ENCODE measurements at places on chromosomes 7 and 10.

GRCh38 chr10:15579605-15580004 is 140.1 kb downstream of the ITGA8 start:
- peak; percentile 68 for DNase-seq

DNA sequence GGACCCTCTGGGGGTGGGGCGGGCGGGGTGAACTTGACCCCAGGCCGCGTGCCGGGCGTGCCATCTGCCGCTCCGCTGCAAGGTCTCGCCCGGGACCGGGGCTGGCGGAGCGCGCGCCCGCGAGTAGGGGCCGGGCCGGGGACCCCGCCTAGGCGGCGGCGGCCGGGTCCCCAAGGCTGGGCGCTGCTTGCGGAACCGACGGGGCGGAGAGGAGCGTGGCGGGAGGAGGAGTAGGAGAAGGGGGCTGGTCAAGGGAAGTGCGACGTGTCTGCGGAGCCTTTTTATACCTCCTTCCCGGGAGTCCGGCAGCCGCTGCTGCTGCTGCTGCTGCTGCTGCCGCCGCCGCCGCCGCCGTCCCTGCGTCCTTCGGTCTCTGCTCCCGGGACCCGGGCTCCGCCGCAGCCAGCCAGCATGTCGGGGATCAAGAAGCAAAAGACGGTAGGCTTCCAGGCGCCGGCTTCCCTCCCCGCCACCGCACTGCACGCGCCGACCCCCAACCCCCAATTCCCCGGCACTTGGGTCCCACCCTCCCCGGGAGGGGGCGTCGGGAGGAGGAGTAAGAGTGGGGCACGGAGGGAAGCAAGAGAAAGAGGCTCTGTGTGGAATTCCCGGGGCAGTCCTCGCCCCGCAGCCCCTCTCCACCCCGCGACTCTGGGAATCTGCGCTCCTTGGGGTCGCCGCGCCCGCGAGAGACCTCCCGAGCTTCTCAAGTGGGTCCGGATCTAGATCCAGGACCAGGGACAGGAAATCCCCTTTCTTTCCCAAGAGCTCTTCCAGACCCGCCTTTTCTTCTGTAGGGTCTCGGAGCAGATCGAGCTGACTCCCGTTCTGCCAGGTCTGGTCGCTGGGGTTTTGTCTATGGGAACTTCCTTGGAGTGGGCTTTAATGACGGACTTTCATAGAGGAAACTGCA is at the start of gene PAPSS2:
PAPSS2 (plus strand) TSS at position 308 of the 913 bp plus-strand sequence; CDS start at position 412, 104 bp downstream.
- peak; percentile 72 for DNase-seq

DNA sequence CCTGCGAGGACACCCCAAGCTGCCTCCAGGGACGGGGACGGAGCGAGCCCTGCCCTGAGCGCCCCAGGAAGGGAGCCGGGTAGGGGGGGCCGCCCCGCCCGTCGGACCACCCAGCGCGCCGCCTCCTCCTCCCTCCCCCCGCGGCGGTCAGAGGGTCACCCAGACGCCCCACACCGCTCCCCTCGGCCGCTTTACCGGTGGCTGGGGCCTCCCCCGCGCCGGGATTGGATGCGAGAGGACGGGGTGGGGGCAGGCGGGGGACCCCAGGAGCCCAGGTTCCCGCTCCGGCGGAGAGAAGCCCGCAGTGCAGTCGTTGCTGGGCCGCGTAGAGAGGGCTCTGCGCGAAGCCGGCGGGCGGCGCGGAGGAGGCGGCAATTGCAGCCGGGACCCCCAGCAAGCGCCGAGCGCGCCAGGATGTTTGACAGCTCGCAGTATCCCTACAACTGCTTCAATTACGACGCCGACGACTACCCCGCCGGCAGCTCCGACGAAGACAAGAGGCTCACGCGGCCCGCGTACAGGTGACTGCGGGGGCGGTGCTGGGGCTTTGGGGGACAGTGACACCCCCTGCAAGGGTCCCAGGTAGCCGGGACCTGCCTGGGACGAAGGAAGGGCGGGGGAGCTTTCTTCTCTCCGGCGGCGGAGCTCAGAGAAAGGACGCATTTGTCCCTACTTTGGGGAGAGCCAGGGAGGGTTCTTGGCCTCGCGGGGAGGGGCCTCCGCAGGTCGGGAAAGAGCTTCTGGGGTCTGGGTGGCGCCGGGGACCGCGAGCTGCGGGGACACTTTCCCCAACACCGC is at the start of gene FOXL3:
FOXL3 (plus strand) TSS at position 415 of the 798 bp plus-strand sequence; CDS start at position 415, 0 bp downstream.
- DNase-seq = no peak

DNA sequence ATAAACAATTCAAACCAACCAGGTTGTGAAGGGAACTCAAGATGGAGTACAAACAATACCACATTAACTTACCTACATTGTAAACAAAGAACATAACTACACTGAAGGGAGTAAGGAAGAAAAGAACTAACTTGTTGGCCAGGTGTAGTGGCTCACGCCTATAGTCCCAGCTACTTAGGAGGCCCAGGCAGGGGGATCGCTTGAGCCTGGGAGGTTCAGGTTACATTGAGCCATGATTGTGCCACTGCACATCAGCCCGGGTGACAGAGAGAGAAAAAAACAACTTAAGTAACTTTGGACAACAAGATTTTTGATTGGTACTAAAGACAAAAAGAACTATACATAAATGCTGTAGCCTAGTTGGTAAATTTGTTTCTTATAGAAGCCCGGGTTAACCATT is 68.8 kb downstream of the TRIL start:
- no peak for DNase-seq

- peak; percentile 43 for DNase-seq
These were observed 124.9 kb downstream of the ARHGAP12 start for GRCh38 chr10:31803606-31804351.

GRCh38 chr10:115624448-115624847 is 531.3 kb downstream of the ATRNL1 start:
- peak; percentile 57 for DNase-seq

- DNase-seq = no peak
These were observed 101.1 kb downstream of the PTPRE start for GRCh38 chr10:128007971-128008370.

DNA sequence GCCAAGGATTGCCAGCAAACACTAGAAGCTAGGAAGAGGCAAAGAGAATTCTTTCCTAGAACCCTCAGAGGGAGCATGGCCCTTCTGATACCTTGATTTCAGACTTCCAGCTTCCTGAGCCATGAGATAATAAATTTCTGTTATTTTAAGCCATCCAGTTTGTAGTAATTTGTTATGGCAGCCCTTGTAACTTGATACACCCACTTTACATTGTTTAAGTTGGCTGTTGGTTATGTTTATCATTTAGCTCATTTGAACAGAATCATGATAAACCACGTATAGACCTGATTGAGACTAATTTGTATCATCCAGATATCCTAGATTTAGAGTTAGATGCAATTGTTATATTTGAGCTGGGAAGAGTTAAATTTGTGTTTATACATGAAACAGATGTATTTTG is 9.4 kb upstream of the TES start:
- DNase-seq = no peak

DNA sequence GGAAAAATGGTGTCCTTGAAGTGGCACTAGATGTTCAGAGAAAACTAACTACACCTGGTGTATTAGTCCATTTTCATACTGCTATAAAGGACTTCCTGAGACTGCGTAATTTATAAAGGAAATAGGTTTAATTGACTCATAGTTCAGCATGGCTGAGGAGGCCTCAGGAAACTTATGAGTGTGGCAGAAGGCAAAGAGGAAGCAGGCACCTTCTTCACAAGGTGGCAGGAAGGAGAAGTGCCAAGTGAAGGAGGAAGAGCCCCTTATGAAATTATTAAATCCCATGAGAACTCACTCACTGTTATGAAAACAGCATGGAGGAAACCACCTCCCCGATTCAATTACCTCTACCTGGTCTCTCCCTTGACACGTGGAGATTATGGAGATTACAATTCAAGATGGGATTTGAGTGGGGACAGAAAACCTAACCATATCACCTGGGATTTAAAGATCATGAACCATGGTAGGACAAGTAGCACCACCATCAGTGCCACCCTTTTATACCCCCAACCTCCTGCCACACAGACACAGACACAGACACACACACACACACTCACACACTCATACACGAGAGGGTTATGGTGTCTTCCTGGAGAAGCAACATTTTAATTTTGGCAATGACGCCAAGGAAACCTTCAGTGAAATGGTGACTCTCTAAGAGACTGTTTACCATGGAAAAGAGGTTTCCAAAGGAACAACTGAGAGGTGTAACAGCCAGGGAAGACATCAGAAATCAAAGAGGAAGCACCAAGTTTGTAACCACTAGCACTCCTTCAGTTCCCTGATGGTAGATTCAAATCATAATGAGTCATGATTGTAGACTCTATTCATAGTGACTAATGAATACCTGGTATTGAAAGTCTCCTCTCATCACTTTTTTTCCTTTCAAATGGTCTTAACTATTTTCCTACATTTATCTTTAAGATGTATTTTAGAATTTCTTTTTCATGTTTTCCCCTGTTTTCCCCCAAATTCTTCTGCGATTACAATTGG is 41.8 kb upstream of the WNT16 start:
- peak; percentile 62 for DNase-seq

- no peak for DNase-seq
These were observed 73.4 kb downstream of the TES start for GRCh38 chr7:116283595-116284204.

DNA sequence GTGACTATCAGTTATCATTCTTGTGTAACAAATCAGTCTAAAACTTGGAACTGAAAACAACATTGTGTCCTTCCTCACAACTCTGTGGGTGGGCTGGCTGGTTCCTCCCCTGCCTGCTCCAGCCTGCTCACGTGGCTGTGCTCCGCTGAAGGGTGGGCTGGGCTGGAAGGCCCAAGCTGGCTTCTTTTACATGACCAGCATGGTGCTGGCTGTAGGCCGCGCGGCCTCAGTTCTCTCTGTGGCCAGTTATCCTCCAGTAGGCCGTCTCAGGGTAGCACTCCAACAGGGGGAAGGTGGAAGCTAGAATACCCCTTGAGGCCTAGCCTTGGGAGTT is 11.3 kb downstream of the ADAMTS14 start:
- DNase-seq = no peak

DNA sequence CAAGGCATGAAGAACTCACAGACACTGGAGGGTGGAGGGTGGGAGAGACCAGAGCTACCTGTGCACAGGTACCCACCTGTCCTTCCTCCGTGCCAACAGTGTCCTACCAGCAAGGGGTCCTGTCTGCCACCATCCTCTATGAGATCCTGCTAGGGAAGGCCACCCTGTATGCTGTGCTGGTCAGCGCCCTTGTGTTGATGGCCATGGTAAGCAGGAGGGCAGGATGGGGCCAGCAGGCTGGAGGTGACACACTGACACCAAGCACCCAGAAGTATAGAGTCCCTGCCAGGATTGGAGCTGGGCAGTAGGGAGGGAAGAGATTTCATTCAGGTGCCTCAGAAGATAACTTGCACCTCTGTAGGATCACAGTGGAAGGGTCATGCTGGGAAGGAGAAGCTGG is 21.8 kb downstream of the PRSS2 start:
- DNase-seq = no peak

DNA sequence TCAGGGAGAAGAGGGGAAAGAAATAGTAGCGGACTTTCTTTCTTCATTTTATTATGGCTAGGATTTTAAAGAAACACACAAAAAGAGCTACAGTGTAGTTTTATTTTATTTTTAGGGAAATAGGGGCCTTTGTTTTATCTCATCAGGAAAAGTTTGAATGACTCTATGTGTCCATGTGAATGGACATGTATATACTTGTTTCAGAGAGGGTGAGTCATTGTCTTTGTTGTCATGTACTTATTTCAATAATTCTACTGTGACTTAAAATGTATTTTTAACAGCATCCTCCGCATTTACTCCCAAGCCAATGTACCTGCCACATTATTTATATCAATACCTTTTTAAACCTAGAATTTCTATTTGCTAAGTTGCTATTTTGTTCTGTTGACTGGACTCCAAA is 569.5 kb downstream of the SORCS3 start:
- no peak for DNase-seq
